A549 treated with DMSO at 1 μM for 4 hours (cell line): ENCODE measurements at places on chromosomes 5 and 9. TPM values are rescaled to one million over a fixed set of nuclear protein-coding genes. Genes with fewer than 3 reads are reported as not detected.

Gene SH3GL2
- total RNA-seq, result 0.05 to 0.17 TPM (median 0.07 TPM) in 5 replicates

Gene TEX48
- not detected in 5 replicates for total RNA-seq

Gene LCP2
- total RNA-seq, result not detected in 5 replicates

Gene MARCOL
- not detected in 5 replicates for total RNA-seq

Gene SH3TC2
- 0.21 to 0.84 TPM (median 0.31 TPM) in 5 replicates for total RNA-seq

Gene PCDHB2
- 3.3 to 4.1 TPM (median 3.3 TPM) in 5 replicates for total RNA-seq

Gene GABRA6
- total RNA-seq, result not detected in 5 replicates
